ENCODE measurements at places on chromosomes 12 and 14. TPM values are rescaled to one million over a fixed set of nuclear protein-coding genes. Genes with fewer than 3 reads are reported as not detected.

DNA sequence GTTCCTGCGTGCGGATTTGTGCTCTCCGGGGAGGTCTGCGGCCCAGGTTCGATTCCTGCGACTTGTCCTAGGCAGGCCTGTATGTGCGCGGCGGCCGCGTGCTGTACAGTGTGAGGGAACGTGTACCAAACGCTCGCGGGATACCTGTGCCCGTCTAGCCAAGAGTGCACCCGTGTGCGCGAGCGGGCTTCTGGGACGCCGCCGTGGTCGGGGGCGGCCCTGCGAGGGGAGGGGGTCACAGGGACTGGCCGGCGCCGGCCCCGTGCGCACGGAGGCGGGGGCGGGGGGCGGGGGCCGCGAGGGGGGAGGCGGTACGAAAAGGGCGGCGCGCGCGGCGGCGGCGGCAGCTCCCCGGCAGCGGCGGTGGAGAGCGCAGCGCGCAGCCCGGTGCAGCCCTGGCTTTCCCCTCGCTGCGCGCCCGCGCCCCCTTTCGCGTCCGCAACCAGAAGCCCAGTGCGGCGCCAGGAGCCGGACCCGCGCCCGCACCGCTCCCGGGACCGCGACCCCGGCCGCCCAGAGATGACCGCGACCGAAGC, at the start of gene DLK1:
Gene DLK1, plus strand, starts transcription at position 343 of the 536 bp plus-strand sequence. Its CDS starts 177 bp downstream, at position 520.
- peak within 1 kb of the TSS; percentile 67 for H3K4me3 ChIP-seq
- peaks cover 3% of the 10 kb centered on the region for H3K36me3 ChIP-seq
- H3K4me1 ChIP-seq = no peaks in the 10 kb centered on the region
- no peak for DNase-seq

BCL2L14 gene
- total RNA-seq = 2.4 TPM

DYRK4 gene
- 10.5 TPM for total RNA-seq

DNA sequence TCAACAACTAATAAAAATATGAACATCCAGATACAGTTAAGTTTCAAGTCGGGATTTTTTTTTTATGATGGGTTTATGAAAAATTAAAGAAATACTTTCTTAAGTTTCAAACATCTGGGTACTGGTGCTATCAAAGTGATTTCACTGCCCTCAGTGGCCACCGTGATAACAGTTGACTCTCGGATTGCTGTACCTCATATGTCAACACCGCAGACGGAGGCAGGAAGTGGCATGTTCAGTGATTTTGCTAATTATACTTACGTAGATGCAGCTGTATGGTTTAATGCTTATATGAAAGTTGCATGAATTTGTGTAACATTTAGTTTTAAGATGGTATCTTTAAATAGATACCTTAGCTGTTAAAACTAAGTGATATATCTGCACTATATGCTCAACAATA, 20.8 kb upstream of the FBLN5 start:
- no peak overlapping the region for H3K4me3 ChIP-seq
- H3K36me3 ChIP-seq = peaks cover 7% of the 10 kb centered on the region
- DNase-seq = no peak

DNA sequence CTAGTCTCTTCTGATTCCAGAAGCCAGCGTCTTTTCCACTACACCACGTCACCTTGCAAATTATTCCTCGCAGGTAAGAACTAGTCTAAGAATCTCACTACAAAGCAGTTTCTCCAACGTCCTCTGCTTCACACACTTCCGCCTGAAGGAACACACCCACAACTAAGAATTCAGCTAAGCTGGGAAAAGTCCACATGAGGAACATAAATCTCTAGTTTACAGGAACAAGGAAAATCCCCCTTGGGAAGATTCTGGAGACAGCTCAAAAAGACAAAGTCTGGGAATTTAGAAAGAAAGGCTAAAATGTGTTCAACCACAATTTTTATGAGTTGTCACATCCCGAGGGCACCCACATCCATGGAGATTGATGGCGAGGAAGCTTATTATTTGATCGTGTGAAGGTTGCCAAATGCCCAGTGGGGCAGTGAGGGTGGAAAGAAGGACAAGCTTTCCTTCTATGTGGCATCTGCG, 780.2 kb upstream of the TBX3 start:
- H3K4me3 ChIP-seq = no peak overlapping the region
- H3K36me3 ChIP-seq = no peaks in the 10 kb centered on the region
- no peaks in the 10 kb centered on the region for H3K4me1 ChIP-seq
- H3K27ac ChIP-seq = no peak overlapping the region
- no peak for DNase-seq
- H3K27me3 ChIP-seq = no peaks in the 10 kb centered on the region

DNA sequence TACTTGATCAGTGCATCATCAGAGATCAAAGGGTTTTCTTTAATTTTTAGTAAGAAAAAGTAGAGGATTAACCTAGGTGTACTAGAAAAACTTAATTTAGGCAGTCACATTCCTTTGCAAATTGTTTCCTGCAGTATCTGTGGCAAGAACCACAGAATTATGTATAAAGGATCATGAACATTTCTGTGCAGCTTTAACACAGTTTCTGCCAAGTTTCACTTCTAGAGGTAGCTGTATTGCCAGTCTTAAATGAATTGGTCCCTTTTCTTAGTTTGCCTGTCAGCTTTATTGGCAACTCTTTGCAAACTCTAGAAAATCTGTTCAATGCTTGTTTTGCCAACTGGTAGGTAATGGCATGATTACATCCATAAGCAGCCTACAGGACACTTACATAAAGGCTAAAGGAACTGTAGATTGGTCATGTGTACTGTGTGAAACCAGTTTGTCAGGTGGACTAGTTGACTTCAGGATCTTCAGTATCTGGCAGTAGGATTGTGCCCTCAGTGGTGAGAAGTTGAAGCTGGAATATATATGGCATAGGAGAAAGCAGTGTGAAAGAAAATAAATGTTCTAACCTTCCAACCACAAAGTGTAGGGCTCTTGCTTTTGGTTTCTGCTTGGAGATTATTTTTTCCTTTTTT, 75.9 kb downstream of the TTLL5 start:
- H3K36me3 ChIP-seq = peaks cover 4% of the 10 kb centered on the region
- no peaks in the 10 kb centered on the region for H3K4me1 ChIP-seq
- no peak overlapping the region for H3K27ac ChIP-seq
- DNase-seq = no peak
- H3K4me3 ChIP-seq = no peak overlapping the region

DNA sequence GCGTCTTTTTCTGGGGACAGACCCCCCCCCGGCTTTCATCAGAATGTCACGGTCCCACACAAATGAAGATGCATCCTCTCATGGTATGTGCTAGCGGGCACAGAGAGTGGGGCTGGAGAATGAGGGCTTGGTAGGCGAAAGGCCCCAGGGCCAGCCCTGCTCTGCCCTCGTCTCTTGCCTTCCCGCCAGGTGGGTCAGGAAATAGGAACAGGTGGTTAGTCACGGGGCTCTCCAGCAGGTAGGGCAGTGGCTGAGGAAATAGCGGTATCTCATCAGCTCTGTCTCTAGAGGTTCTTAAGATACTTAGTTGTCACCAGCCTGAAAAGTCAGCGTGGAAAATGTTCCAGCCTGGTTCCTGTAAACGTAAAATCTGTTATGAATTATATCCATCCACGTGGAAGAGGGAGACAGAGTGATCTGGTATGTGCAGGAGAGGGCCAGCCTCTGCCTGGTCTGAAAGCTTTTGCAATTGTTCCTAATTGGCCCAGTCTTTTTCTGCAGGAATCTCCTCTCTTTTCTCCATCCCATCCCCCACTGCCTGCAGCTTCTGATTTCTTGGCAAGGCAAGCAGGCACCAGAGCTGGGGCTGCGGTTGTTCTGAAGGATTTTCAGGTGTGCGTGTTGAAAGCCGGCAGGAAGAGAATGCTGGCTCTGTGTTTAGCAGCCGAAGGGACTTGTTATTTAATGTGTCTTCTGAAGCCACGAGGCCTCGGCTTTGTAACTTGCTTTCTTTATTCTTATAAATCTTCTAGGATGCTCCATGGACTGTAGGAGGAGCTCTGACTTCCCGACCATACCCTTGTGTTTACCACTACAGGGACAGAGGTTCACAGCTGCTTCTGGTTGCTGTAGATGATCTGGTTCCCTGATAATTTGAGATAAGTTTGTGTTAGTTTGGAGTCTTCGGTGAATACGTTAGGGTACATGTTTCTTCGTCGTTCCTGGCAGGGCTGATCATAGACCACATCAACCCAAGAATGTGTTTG, 131.1 kb downstream of the CACNA1C start:
- no peak overlapping the region for H3K4me3 ChIP-seq
- no peak overlapping the region for H3K27ac ChIP-seq
- no peaks in the 10 kb centered on the region for H3K27me3 ChIP-seq
- H3K36me3 ChIP-seq = no peaks in the 10 kb centered on the region

- H3K4me1 ChIP-seq = peaks cover 7% of the 10 kb centered on the region
- no peak overlapping the region for H3K27ac ChIP-seq
- H3K4me3 ChIP-seq = no peak overlapping the region
- no peaks in the 10 kb centered on the region for H3K27me3 ChIP-seq
- no peaks in the 10 kb centered on the region for H3K36me3 ChIP-seq
Measured at GRCh38 chr12:11765421-11765816, 115.9 kb downstream of the ETV6 start.

DNA sequence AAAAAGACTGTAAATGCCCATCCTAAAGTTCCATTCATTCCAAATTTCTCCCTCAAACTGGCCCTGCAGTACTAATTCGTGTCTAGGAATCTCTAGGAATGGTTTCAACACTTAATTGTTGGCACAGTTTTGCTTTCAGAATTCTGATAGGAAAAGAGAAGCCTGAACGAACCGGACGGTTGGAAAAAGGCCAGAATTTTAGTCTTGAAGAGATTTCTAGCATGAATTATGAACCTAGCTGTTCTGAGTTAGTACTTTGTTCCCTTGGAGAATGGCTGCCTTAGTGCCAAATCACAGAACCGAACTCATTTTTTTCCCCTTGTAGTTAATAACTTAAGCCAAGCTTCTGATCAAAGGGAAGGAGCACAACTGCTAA, 262.6 kb downstream of the ADAMTS20 start:
- H3K27me3 ChIP-seq = no peaks in the 10 kb centered on the region
- H3K4me3 ChIP-seq = no peak overlapping the region
- no peaks in the 10 kb centered on the region for H3K4me1 ChIP-seq
- DNase-seq = no peak
- H3K27ac ChIP-seq = no peak overlapping the region

DNA sequence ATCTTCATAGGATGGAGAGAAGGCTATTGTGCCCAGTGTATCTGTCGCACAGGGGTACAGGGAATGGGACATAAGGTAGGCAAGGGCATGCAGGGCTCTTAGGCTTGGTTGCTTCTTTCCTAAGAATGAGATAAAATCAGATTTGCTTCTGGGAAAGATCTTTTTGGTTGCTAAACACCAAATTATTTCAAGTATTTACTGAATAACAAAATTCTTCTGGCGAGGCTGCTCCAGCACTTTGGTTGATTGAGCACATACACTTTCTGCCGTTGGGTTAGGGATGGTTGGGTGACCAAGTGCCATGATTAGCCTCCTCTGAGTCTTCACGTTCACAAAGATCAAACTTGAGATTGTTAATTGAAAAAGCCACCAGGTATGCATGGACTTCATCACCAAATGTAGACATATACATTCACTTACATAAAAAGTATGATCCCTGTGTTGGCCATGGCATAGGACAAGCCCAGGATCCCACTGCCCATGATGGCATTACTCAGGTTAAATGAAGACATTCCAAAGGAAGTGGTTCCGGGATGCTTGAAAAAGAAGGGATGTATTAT, 38.2 kb downstream of the SLC38A4 start:
- DNase-seq = no peak
- no peak overlapping the region for H3K4me3 ChIP-seq
- no peaks in the 10 kb centered on the region for H3K4me1 ChIP-seq
- no peak overlapping the region for H3K27ac ChIP-seq
- no peaks in the 10 kb centered on the region for H3K27me3 ChIP-seq

ANKRD33 gene
- total RNA-seq = 0.19 TPM

TEX52 gene
- not detected for total RNA-seq

PPP1R36 gene
- total RNA-seq = 0.93 TPM

COPS7A gene
- total RNA-seq = 43.3 TPM

DNA sequence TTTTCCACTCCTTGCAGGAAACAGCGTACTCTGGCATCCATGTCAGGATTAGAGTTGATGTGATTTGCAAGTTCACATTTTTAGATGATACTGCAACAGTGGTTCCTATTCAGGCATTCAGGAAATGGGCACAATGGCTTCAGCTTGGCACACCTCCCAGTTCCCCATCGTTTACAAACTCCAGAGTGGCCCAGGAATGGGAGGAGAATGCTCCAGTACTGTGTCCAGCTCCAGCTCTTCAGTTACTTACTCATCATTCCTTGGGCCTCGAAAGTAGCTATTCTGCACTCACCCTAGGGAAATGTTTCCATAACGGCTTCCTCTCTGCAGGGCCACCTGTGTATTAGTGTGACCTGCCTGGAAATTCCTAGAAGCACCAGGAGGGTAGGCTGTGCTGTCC, 239.7 kb upstream of the RGS6 start:
- H3K36me3 ChIP-seq = no peaks in the 10 kb centered on the region
- no peaks in the 10 kb centered on the region for H3K27me3 ChIP-seq
- no peak for DNase-seq
- no peak overlapping the region for H3K27ac ChIP-seq
- H3K4me1 ChIP-seq = no peaks in the 10 kb centered on the region

DNA sequence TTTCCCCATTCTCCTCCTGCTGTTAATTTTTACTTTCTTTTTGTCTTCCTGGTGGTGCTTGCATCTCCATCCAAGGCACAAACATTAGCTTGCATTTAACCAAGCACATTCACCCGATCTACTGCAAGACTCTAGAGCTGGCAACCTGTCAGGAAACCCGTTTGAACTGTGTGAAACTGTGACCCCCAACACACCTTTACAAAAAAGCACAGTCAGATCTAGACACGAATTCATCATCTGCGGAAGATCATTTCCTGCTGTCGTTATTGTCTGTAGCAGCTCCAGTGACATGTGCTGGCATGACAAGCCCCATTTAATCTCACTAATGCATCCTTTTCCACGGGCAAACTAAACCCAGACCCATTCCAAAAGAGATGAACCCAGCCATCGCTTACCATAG, 340.5 kb downstream of the VRK1 start:
- H3K36me3 ChIP-seq = no peaks in the 10 kb centered on the region
- H3K4me1 ChIP-seq = no peaks in the 10 kb centered on the region
- no peaks in the 10 kb centered on the region for H3K27me3 ChIP-seq
- DNase-seq = no peak
- H3K4me3 ChIP-seq = no peak overlapping the region

DNA sequence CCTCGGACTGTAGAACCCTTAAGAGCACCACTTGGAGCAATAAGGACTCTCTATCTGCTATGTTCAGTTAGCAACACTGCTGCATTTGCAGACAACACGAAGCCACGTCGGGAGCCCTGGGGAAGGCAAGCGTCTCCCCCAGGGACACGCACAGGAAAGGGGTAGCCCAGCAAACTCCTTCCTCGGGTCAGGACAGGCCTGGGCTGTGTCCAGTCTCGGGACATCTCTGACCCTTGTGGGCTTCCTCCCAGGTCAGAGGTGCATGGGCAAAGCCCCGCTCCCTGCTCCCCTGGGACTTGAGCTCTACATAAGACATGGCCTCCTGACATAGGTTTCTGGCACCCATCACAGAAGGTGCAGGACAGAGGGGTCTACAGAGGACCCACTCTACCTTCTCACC, 119.5 kb downstream of the PIWIL1 start:
- no peak overlapping the region for H3K27ac ChIP-seq
- H3K4me3 ChIP-seq = no peak overlapping the region
- no peaks in the 10 kb centered on the region for H3K4me1 ChIP-seq
- DNase-seq = no peak

- H3K27me3 ChIP-seq = no peaks in the 10 kb centered on the region
- H3K4me1 ChIP-seq = no peaks in the 10 kb centered on the region
- no peak for DNase-seq
- no peak overlapping the region for H3K4me3 ChIP-seq
Measured at GRCh38 chr12:88726806-88727720, 146.8 kb upstream of the KITLG start.

Measured in H1 (cell line).